ENCODE measurements at places on chromosomes 5 and 9.

- no peak for DNase-seq
Measured at GRCh38 chr5:59769832-59770231, 123.7 kb downstream of the PDE4D start.

DNA sequence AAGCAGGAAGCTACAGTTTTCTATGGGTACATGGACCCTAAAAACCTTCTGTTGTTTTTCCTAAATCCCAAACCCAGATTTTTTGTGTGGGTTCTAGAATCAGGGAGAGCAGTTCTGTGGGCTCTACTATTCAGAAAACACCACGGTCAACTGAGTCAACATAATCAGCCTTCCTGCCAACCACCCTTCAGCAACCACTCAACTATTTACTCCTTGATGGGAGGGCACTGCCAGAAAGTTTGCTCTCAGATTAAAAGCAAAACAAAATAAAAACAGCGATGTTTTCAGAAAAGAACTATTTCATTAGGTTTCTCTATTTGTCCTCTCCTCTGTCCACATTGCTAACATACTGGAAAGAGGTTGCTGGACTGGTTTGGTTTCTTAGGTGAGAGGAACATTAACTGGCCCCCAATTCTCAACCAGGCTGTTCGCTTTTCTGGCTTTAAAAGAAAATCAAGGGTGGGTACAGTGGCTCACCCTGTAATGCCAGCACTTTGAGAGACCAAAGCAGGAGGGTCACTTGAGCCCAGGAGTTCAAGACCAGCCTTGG, 72.3 kb downstream of the GCNT1 start:
- no peak for DNase-seq

DNA sequence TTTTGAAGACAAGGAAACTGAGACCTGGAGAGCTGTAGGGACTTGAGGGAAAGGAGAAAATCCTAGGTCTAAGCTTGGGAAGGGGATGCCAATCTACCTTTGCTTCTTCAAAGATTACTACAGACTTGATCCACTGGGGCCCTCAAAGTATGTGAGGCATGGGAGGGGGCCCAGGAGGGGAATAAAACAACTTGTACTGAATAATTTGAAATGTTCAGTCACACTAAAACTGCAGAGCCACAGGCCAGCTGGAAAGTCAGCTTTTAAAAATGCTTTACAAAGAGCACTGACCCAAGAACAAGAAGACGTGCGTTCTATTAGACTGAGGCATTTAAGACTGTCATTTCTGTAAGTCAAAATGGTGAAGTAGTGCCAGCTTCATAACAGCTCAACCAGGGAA, 13.6 kb downstream of the IL33 start:
- no peak for DNase-seq

GRCh38 chr5:131945551-131946168, at the start of gene MEIKIN:
MEIKIN (minus strand) TSS chr5:131945663; CDS start chr5:131945505, 158 bp downstream.
- no peak for DNase-seq

GRCh38 chr9:3809724-3810123, 283.9 kb upstream of the RFX3 start:
- no peak for DNase-seq

GRCh38 chr5:106849266-106849665, 821.5 kb downstream of the EFNA5 start:
- no peak for DNase-seq

DNA sequence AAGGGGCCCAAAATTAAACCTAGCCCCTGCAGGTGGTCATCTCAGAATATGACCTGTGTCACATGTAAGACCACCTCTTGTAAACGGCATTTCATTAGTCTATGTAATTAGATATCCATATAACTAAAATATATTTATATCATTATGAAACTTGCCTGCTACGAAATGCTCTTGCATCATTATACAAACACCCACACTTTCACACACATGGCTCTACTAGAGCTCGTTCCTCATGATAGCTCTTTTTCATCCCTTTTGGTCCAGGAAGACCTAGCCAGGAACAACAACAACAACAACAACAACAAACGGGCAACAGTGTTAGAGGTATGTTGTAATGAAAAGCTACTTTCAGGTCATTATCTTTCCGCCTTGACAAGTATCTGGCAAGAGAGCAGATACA, 58.6 kb downstream of the LHFPL2 start:
- no peak for DNase-seq

- DNase-seq, result no peak
Measured at GRCh38 chr5:173760461-173761177, 127.5 kb upstream of the CPEB4 start.

GRCh38 chr9:4111233-4112008, 188.4 kb downstream of the GLIS3 start:
- DNase-seq, result no peak

DNA sequence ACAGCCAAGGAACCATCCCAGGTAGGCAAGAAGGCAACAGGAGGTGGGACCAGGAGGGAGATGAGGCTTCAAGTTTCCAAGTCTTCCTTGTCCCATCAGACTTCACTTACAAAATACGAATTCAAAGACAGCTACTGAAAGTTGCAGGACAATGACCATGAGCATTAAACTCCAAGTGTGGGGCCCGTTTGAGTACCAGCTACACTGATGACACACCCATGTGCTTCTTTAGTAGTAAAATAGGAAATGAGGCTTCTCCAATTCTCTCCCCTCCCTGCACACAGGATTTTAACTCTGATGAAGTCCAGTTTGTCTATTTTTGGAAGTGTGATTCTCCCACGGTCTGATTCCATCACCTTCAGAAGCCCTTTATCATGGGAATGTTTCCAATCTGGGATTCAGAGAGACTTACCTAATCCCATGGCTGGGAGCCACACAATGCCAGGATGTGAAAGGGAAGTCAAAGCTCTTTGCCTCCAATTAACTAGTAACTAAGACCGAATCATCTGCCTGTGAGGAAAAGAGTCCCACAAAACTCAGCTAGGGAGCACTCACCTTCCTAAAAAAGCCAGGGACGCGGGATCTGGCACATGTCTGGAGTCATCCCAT, 222.8 kb upstream of the MSX2 start:
- DNase-seq, result no peak

DNA sequence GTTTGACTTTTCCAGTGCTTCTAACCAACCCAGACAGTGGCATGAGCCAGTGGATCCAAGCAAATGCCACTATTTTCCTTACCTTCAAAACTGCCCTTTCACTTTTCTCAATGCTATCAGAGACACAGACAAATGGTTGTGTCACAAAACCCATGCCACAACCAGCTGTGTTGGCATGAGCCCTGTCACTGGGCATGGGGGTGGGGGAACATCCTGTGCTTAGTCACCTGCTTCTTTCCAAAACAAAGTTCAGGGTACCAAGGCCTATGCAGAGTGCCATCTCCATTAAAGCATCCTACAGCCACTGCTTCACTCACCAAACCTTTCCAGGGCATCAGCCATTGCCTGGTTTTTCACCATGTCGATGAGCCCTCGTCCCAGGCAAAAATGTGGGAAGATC, 30.1 kb downstream of the NIPSNAP3B start:
- DNase-seq, result no peak

DNA sequence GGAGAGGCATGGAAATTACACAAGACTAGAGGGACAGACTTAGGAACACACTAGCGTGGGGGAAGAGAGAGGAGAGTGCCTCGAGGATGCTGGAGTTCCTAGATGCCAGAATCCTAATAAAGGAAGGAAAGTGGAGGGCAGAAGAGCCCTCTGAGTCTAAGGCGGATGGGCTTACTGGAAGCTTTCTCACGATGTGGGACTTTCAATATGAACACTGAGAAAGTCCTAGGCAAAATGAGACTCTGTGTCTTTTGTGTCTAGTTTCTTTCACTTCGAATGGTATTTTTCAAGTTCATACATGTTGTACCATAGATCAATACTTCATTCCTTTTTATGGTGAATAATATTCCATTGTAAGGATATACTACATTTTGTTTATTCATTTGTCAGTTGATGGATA, 239.4 kb downstream of the NSG2 start:
- DNase-seq, result no peak

DNA sequence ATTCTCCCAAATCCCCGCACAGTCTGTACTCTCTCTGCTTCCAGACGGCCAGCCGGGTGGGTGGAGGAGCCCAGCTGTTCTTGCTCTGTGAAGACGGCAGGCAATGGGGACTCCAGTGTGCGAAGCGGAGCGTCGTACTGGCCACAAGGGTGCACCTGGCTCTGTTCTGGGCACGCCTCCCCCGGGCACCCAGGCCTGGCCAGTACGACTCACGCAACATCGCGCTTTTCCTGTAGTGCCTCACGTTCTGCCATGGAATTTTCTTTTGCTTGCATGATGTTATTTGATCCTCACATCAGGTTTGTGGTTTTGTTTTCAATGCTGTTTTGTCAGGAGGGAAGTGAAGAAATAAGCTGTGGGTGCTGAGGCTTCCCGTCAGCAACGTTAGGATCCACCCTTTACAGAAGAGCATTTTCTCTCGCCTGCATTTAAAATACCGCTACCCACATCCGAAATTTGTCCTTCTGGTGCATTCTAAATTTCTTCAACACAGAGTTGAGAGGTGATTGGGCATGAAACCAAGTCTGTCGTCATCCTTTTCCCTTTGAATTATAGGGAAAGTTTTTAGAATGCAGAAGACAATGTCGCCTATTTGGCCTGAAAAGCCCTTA, 311.7 kb downstream of the TRIM36 start:
- no peak for DNase-seq
